ENCODE measurements at places on chromosomes 3 and 15.
A peak's percentile ranks its signal among the peaks of the same experiment; 100 is the strongest.

GRCh38 chr3:113501597-113501996 lies 13.4 kb downstream of the SPICE1 start:
- DNase-seq: peak; percentile 45

DNA sequence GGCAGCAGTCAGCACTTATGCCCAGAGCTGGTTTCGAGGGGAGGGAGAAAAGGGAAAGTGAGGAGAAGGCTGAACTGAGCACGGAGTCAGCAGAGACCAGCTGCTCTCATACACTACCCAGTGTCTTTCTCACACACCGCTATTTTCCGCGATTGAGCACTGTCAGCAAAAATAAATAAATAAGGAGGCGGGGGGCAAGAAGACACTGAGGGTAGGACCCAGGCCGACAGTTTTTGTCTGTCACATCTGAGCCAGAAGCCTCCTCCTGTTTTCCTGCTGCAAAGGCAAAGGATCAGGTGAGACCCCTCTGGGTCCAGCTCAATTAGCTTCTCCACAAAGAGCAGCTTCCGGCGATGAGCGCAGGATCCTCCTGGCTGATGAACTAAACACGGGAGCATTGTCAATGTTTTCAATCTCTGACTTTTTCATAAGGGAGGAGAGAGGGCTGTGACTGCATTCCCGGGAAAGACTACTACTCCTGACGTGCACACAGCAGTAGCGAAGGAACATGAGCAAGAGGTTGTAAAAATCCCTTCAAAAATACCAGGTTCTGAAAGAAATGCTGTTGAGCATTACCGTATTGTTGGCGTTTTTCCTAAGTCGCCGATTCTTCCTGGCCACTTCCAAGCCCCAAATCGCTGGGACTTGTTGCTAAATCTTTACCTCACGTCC lies 1.3 kb downstream of the FRMD5 start:
- DNase-seq: no peak

DNA sequence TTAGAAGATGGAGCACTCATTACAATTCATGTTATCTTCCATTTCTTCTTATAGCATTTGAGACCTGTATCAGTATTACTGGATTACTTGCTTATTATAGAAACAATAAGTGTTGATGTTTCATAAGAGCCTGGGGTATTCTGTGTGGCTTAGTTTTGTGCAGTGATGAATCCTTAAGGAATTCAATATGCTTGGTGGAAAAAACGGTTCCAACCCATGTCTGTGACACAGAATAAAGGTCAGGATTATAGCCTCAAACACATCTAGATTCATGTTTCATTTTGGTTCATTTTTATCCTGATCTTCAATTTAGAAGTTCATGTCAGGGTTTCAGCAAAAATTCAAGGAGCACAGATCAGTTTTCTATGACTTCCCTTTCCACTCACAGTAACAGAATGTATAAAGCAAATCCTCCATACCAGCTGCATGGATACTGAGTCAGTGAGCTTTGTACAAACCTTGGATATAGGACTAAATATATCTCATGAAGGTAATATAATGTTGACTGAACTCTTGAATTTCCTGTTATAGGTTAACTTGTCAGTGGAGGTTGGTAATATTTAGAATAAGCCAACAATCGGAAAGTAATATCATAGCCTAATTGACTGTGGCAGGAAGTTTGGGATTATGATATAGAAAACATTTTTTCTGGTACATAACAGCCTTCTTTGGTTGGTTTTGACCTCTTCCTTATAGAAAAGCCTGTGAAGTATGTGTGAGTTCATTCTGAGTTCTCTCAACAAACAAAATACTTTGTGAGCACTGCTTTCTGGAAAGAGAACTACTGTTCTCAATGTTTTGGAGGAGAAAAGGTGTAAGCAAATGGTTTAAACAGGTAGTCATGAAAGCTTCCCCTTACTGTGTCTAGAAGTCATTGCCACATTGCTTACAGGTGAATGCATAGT lies 218.2 kb upstream of the TPM1 start:
- DNase-seq: no peak

DNA sequence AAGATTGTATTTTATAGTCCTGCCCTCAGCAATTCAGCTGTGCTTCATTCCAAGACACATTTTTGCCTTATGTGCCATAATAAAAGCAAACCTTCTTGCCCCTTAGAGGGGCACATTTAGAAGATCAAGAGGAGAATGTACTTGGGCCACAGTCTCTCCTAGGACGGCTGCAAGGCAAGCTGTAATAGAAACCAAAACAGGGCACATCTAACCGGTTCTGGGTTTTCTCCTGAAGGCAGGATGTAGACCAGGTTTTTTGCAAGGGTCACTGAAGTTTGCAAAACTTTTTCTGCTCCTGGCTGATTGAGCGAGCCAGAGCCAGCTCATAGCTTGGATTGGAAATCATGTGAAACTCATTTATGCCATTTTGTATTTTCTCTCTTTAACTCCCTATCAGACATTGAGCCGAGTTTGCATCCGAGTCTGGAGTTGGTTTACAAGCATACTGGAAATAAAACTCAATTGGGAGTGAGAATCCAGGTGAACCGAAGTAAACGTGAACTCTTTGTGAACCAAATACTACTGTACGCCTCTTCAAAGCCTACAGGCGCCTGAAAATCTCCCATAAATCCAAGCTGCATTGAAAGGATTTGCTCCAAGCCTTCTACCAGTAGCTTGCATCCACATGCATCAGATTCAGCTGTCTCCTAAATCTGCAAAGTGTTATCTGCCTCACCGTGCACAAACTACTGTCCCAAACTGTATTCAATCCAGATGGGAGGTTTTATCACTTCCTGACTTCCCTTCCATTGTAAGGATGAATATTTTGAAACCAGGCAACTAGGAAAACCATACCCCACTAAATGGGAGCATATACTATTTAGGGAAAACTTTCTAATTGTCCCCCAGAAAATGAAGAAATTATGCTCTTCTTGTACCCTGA lies 60.9 kb upstream of the TSC22D2 start:
- no peak for DNase-seq

- no peak for DNase-seq
Measured at GRCh38 chr3:95752199-95752598, 1062.2 kb upstream of the EPHA6 start.

DNA sequence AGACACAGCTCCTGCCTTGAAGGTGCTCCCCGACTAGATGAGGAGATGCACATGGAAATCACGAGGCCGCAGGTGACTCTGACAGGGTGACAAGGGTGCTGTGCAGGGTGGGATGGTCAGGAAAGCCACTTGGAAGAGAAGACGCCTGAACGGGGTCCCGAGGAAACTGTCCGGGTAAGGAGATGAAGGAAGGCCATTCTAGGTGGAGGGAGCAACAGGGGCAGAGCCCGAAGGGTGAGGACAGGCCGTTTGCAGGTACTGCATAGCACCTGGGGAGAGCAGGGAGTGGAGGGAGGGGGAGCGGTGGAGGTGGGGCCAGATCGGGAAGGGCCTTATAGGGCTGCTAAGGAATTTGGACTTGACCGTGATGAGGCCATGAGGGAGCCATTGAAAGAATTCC lies 105.6 kb upstream of the DLG1 start:
- DNase-seq: no peak

DNA sequence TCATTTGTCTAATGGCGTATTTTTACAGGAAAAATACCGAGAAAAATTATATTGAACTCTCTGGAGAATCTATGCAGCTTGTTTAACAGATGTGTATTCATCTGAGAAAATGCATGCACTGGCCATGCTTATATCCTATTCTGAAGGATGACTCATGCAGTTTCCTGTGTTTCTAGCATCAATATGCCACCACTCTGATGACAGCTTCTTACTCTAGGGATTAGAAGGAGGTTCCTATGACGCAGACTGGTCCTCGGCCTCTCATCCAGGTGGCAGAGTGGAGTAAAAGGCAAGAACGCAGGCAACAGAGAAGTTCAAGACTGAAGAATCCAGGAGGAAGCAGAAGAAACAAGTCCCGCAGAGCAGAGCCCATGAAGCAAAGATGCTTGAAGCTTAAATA lies 910.0 kb upstream of the ROBO1 start:
- DNase-seq: no peak

DNA sequence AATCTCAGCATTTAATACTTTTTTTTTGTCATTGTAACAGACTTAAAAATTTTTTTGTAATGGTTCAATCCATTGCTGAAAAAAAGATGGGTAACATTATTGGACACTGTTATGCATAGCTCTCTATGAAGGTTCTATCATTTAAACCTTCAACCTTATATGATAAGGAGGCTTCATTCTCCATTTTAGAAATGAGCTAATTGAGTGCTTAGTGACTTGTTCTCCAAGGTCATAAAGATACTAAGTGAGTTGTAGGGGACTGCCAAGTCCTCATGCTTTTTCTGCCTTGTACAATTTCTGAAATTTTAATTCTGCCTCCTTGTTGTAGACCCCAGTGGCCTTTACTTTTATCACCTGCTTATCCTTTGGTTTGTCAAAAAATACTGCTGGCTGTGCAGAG lies 56.7 kb downstream of the MGA start:
- no peak for DNase-seq

DNA sequence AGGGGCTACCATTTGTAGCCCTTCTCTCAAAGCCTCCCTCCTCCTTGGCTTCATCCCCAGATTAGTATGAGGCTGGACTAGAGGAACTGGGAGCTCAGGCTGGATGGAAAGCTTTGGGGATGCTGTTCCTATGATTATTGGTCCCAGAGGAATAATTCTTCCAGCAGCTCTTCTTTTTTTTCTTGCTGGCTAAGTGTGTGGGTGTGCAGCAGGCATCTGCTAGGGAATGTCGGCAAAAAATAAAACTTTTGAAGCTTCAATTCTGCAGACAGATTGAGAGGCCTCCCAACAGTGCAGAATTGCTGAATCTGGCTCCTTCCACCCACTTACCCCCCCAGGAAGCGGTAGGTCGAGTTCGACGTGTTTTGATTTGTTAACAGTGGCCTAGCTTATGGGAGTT lies 138.5 kb upstream of the ANKRD28 start:
- no peak for DNase-seq

DNA sequence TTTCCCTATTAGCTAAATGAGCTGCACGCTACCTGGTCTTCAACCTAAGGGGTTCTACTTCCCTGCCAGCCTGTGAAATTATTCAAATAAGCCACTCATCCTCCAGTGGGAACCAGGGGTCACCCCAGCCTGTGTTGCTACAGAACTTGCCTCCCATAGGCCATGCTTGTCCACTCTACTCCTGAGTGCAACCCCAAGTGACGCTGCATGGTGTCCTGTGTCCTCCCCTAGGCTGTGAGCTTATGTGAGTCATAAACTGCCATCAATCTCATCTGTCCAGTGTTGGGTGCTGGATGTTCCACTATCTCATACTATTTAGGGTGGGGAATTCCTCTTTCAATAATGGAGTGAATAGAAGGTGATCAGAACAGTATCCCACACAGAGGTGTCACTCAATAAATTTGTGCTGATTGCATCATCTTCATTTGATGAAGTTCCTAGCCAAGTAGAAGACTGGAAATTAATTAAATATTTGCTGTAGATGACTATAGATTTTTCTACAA lies 49.8 kb upstream of the SSR3 start:
- DNase-seq: no peak

DNA sequence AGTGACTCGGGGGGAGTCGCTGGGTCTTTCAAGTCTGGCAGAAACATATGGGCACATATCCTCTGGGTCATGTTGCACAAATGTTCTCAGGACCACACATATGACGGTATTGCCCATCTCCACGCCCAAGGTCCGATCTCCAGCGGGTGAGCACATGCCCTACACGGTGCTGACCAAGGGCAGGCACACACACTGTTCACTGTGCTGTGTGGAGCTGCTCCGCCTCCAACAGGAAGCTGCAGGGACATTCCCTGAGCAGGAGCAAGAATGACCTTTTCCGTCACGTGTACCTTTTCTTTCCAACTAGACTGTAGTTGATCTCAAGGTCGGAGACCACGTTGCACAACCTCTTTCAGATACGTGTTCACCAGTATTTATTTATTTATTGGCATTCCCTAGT lies 41.7 kb upstream of the B3GNT5 start:
- DNase-seq: no peak

- no peak for DNase-seq
Measured at GRCh38 chr3:105359098-105359762, 7.5 kb upstream of the ALCAM start.

DNA sequence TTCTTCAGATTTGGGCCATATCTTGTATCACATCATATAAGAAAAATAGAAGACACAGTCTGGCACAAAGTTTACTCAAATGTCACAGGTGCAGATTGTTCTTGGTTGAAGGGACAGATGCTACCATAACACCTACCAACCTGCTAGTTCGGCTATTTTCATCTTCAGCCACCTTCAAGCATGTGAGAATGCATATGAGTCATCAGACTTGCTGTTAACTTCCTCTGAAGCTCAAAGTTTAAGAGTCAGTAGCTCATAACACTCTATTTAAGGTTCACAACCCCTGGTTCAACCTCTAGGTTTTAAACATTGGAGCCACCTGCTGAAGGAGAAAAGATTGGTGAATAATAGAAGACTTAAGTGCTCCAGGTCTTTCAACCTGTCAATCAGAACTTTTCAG lies 522.8 kb downstream of the NLGN1 start:
- DNase-seq: no peak

GRCh38 chr3:154969366-154969765 lies 110.8 kb upstream of the MME start:
- DNase-seq: no peak

DNA sequence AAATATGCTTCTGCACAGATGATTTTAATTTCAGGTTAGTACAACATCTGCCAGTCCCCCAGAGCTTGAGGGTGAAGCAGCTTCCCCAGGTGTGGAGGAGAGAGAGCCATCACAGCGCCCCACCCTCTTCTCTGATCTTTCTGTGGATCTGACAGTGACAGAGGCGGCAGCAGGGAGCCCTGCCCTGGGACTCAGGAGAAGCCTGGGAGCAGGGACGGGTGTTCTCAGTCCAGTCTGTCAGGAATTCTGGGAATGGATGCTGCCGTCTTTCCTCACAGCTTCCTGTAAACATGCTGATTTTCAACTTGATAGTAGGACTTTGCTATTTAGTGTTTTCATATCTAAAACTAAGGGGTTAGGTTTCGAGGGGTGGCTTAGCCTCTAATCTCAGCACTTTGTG lies 11.4 kb upstream of the RAB8B start:
- no peak for DNase-seq

GRCh38 chr15:43267439-43267838 lies 711 bp upstream of the TGM5 start:
- DNase-seq: no peak

GRCh38 chr3:63914312-63914711 lies 2.1 kb upstream of the SCAANT1 start:
- DNase-seq: no peak

DNA sequence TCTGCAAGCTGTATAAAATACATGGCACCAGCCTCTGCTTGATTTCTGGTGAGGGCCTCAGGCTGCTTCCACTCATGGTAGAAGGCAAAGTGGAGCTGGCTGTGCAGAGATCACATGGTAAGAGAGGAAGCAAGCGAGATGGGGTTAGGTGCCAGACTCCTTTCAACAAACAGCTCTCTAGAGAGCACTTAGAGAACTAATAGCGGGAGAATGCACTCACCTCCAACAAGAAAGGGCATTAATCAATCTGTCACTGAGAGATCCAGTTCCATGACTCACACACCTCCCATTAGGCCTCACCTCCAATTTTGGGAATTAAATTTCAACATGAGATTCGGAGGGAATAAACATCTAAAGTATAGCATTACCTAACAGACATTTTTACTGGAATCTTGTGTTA lies 644.1 kb upstream of the ARRDC4 start:
- DNase-seq: no peak
